ENCODE measurements at places on chromosomes 6 and 20.

DNA sequence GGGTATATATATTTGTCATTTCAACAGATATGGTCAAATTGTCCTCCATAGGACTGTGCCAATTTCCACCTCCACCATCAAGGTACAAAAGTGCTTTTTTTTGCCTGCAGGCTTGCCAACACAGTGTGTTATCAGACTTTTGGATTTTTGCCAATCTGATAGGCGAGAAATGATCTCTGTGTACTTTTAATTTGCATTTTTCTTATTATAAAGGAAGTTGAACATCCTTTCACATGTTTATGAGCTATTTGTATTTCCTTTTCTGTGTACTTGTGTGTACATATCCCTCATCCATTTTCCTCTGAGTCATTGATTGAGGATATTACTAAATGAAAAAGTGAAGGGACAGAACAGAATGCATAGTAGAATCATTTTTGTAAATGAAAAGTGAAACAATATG is 39.0 kb upstream of the PTPN1 start:
- no peak for DNase-seq

GRCh38 chr6:167898673-167899311 is 72.1 kb downstream of the AFDN start:
- no peak for DNase-seq

- no peak for DNase-seq
Measured at GRCh38 chr6:63149730-63150129, 61.5 kb upstream of the FKBP1C start.

DNA sequence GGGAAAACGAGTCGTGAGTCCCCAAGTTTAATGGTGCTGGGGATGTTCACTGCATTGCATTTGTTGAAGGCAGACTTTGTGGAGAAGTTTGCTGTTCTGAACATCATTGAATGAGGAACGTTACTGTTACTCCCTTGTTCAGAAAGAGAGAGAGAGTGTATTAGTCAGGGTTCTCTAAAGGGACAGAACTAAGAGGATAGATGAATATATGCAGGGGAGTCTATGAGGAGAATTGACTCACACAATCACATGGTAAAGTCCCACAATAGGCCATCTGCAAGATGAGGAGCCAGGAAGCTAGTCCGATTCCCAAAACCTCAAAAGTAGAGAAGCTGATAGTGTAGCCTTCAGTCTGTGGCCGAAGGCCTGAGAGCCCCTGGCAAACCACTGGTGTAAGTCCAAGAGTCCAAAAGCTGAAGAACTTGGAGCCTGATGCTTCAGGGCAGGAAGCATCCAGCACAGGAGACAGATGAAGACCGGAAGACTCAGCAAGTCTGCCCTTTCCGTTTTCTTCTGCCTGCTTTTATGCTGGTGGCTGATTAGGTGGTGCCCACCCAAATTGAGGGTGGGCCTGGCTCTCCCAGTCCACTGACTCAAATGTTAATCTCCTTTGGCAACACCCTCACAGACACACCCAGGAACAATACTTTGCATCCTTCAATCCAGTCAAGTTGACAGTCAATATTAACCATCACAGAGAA is 223.5 kb upstream of the PCSK2 start:
- no peak for DNase-seq

- DNase-seq, result no peak
Measured at GRCh38 chr20:61569825-61570224, 317.8 kb downstream of the CDH4 start.

- DNase-seq, result no peak
Measured at GRCh38 chr6:99393366-99393697, 663 bp downstream of the COQ3 start.

DNA sequence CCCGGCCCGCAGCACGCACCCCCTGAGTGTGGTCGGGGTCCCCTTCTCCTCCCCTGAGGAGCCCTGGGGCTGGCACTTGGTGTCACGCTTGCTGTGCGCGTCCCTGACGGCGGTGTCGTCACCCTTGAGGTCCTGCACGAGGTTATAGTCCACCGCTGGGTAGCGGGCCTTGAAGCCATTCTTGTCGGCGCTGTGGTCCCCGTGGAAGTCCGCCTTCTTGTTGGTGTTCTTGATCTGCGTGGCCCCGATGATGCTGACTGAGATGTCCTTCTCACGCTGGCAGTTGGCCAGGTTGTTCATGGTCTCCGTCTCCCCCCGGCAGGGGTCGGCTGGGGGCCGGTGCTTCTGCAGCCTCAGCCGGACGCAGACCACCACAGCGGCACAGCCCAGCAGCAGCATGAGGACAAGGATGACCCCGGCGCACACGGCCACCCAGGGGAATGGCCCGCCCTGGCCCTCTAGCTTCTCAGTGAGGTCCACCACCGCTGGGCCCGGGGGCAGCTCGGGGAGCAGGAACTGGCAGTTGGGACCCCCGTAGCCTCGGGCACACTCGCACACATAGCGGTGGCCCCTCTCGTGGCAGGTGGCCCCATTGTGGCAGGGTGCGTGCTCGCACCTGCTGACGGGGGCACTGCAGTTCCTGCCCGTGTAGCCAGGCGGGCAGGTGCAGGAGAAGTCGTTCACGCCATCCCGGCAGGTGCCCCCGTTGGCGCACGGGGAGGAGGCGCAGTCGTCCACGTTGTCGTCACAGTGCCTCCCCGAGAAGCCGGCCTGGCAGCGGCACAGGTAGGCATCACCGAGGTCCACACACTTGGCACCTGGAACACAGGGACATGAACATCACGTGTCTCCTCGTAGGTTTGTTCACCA is 7.4 kb downstream of the DLL1 start:
- DNase-seq, result no peak

GRCh38 chr20:57806975-57807374 is 97.2 kb upstream of the PMEPA1 start:
- DNase-seq, result no peak

DNA sequence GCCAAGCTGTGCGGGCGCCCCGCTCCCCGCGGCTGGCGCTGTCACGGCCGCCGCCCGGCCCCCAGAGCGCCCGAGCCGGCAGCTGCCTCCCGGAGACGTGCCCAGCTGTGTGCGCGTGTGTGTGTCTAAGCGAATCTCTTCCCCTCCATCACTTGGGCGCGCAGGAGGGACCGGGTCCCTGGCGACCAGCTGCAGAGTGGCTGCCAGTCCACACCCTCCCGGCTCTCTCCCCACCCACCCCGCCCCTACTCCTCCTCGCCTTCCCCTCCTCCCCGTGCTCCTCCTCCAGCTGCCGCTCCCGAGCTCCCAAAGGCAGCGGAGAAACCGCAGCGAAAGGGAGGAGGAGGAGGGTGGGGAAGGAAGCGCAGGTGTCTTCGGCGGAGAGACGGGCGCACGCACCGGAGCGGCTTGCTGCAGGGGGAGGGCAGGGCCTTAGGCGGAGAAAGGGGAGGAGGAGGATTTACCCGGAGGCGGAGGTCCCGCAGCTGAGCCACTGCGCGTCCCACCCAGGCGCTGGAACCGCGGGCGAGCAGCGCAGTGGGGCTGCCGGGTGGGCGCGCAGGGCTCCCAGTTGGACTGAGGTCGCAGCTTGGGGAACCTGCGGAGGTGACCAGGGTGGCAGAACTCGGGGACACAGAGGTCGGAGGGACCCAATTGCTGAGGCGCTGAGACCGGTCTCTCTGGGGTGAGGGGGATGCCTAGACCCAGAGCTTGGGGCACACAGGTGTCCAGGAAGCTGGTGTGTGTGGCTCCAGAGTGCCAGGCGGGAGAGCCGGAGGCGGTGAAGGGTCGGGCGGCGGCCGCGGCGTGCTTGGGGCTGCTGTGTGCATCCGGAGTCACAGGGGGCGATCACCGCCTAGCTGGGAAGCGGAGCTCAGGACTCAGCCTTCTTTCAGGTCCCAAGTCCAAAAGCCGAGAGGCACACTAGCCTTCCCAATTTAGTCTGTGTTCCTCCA is at the start of gene HS3ST5:
Gene HS3ST5, minus strand, starts transcription at position 198 of the 956 bp plus-strand sequence. CDS start 280,178 bp downstream, outside the sequence.
- no peak for DNase-seq

DNA sequence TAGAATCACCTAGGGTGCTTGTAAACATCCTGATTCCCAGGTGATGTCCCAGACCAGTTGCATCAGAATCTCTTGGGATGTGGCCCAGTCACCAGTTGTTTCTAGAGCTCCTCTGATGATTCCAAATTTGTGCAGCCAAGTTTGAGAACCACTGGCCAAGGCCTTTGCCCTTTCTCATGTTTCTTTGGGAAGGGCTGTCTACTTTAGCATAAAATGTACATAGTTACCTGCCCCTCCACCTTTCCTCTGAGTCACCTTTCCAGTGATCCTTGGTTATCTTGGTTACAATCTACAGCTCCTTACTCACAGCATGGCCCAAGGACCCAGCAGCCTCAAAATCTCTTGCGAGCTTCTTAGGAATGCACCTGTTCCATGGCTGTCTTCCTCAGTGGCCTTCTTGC is 266.4 kb upstream of the PRND start:
- no peak for DNase-seq

DNA sequence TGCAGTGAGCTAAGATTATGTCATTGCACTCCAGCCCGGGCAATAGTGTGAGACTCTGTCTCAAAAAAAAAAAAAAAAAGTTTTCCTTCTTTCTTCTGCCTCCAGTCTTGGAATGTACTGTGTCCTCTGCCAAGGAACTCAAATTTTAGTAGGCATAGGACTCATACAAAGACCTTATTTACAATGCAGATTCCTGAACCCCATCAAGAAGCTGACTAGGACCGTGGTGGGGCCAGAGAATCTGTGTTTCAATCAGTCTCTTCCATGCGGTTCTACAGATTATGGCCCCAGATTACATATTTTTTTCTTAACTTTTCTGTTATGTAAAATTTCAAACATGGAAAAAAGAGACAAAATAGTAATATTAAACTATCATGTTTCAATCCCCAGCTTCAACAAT is 29.8 kb upstream of the PIM1 start:
- no peak for DNase-seq

DNA sequence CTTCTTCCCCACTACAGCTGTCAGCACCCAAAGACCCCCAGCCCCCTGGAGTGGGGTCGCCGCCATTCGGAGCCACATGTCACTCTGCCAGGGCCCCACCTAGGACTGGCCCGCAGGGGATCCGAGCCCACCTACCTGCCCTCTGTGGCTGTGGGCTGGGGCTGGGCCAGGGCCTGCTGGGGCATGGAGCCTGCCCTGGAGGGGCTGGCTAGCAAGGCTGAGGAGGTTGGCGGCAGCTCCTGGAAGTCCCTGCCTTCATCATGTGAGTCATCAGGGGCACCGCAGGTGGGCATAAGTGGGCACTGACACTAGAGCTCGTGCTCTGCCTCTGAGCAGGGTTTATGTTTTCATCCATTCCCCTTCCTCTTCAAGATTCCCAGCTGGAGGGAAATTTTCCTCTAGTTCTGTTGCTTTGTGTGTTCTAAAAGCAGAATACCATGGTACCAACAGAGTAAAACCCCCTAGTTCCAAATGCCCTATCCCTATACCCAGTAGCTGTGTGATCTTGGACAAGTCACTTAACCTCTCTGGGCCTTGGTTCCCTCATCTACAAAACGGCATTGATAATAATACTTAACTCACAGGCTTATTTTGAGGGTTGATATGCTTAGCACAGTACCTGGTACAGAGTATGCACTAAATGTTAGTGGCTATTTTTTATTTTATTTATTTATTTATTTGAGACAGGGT is 8.7 kb upstream of the FANCE start:
- DNase-seq, result no peak

- no peak for DNase-seq
Measured at GRCh38 chr20:48538856-48539255, 288.9 kb downstream of the PREX1 start.

DNA sequence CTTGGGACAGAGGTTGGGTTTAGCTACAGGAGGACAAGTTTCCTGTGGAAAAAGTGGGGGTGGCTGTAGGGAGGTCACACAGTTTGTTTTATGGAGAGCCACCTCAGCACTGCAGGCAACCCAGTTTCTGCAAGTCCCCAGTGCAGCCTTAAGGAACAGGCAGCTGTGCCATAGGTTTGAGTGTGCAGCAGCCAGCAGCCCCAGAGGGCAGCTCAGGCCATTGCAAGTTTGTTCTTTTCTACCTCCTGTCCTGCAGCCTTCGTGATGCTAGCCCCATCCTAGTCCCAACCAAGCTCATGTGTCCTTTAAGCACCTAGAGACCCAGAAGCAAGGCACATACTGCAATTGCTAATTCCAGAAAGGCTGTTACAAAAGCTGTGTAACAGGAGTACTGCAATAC is 58.8 kb downstream of the ZBTB9 start:
- no peak for DNase-seq

GRCh38 chr6:154500769-154501577 is 9.5 kb downstream of the CNKSR3 start:
- no peak for DNase-seq

DNA sequence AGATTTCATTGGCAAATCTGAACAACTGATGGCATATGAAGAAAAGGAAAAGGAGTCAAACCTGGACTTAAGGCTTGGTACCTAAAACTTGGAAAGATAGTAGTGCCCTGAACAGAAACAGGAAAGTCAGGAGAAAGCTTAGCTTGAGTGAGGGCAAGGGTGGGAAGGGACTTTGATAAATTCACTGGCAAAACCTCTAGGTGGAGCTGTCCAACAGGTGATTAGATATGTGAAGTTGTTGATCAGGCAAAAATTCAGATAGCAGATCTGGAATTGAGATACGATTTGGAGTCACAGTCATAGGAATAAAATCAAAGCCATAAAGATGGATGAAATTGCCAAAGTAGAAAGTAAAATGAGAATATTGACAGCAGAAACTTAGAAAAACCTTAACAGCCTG is 16.1 kb upstream of the ZNF292 start:
- no peak for DNase-seq

- DNase-seq, result no peak
Measured at GRCh38 chr6:149855741-149856140, 8.4 kb downstream of the LRP11 start.

GRCh38 chr20:22583773-22584521 is 425 bp downstream of the FOXA2 start:
- no peak for DNase-seq

DNA sequence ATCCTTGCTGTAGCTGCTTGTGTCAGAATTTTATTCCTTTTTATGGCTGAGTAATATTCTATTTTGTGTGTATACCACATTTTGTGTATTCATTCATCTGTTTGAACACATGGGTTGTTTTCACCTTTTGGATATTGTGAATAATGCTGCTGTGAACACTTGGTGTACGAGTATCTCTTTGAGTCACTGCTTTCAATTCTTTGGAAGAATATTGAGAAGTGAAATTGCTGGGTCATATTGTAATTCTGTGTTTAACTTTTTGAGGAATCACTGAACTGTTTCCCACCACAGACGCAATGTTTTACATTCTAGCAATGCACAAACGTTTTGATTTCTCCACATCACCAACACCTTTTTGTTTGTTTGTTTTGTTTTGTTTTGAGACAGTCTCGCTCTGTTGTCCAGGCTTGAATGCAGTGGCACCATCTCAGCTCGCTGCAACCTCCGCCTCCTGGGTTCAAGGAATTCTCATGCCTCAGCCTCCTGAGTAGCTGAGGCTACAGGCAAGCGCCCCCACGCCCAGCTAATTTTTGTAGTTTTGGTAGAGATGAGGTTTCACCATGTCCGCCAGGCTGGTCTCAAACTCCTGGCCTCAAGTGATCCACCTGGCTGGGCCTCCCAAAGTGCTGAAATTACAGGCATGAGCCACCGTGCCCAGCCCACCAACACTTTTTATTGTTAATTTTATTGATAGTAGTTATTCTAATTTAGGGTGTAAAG is 21.7 kb downstream of the CPXM1 start:
- no peak for DNase-seq

- DNase-seq, result no peak
Measured at GRCh38 chr6:116945809-116946208, 68.8 kb downstream of the RFX6 start.
